ENCODE measurements at places on chromosomes 11 and 22.

DNA sequence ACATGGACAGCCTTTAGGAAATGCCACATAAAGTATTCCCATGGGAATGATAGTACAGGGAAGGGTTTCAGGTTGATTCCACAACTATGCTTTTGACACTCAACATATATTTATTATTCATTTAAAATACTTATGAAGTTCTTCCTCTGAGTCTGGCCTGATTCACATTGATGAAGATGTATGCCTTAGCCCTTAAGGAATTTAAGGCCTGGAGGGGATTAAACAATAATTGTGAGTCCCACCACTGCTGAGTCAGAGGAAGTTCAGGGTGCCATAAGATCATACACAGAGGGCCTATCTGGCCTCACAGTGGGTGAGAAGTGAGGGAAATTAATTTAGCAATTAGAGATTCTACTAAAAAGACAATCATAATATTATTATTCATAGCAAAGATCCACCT is 161.1 kb upstream of the SNX19 start:
- DNase-seq = no peak

- DNase-seq = no peak
Observed at GRCh38 chr11:121391914-121392313, 60.2 kb upstream of the SORL1 start.

DNA sequence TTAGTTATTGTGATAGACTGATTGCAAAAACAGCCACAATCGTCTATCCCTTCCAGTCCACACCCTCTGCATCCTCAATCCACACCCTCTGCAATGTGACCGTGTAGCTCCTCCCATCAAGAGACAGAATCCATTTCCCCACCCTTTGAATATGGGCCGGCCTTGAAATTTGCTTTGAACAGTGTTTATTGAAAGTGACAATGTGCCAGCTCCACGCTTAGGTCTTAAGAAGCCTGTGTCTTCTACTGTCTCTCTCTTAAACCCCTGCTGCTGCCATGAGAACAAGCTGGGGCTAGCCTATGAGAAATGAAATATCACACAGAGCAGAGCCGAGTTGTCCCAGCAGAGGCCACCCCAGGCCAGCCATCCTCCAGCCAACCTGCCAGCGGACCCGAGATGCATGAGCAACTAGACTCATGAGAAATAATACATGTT is 22.3 kb upstream of the MICAL2 start:
- DNase-seq = no peak

GRCh38 chr22:31062566-31063230 is 18.4 kb upstream of the SMTN start:
- no peak for DNase-seq

DNA sequence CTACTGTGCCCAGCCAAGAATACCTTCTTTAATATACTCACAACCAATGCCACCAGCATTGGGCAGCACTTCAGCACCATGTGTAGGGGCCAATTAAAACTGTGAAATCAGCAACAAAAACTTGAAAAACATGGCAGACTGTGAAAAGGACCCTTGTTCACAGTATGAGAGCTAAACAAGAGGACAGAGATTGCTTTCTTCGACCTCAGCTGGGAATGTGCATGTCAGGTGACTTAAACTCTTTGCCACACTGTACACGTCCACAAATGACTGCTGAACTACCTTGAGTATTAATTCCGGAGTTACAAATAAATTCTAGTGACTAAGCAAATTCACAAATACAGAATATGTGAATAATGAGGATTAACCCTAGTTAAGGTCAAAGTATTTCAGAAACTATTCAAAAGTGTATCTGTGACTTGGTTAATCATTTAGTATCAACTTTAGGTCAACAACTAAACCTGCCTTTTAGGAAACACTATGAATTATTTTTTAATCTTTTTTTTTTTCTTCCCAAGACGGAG is 33.0 kb downstream of the DDX6 start:
- DNase-seq = no peak

DNA sequence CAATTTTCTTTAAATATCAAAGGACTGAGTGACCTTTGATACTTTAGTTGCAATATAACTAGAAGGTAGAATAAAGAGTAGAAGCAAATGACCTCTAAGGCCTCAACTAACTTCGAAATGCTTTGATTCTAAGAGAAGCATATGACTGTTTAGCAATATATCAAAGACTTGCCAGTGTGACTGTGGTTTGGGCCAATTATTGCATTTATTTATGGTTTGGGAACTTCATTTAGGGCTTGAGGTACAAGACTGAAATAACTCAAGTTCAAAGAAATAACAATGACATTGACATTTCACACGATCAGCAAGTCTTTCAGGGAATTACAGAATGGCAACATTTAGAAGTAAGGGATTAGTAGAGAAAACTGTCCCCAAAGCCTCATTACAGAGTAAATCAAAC is 709.7 kb upstream of the LRRC4C start:
- no peak for DNase-seq

DNA sequence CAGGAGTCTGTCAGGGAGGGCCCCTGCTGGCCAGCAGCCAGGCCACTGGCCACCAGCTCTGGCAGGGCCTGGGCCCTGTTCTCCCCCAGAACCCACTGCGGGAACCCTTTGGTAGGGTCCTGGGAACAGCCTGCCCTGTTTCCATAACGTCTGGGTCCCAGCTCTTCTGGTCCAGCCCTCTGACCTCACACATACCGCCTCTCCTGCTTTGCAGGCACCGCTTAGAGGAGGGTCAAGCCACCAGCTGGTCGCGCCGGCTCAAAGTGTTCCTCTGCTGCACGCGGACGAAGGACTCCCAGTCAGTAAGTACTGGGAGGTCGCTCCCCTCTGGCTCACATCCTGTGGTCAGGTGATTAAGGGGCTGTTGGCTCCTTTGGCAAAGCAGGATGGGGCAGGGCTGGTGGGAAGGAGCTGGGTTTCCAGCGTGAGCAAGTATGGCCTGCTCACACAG is 26.6 kb upstream of the MYRF start:
- no peak for DNase-seq

GRCh38 chr11:113556036-113556435 is 80.8 kb upstream of the DRD2 start:
- DNase-seq = no peak

- no peak for DNase-seq
Observed at GRCh38 chr11:65525546-65526480, 930 bp downstream of the SCYL1 start.

DNA sequence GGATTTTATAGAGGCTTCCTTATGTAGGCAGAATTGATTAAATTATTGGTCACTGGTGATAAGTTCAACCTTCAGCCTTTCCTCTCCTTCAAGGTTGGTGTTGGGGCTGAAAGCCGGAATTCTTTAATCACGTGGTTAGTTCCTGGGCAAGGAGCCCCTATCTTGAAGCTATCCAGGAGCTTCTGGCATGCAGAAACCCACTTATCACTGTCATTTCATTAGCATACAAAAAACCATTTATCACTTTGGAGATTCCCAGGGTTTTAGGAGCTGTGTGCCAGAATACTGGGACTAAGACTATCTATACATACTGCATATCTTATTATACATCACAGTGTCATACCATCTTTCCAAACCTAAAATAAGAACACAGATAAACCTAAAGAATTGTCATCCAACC is 18.5 kb upstream of the MED17 start:
- DNase-seq = no peak

GRCh38 chr11:108803776-108804175 is 138.9 kb downstream of the DDX10 start:
- no peak for DNase-seq

GRCh38 chr11:42631220-42631843 is 680.5 kb upstream of the API5 start:
- DNase-seq = no peak

Measured in stimulated activated naive CD8-positive, alpha-beta T cell treated with anti-CD3 and anti-CD28 coated beads, Interleukin-15, amount 100 ng/mL, for 72 hours (primary cell).